ENCODE measurements at places on chromosomes 12 and 14.

DNA sequence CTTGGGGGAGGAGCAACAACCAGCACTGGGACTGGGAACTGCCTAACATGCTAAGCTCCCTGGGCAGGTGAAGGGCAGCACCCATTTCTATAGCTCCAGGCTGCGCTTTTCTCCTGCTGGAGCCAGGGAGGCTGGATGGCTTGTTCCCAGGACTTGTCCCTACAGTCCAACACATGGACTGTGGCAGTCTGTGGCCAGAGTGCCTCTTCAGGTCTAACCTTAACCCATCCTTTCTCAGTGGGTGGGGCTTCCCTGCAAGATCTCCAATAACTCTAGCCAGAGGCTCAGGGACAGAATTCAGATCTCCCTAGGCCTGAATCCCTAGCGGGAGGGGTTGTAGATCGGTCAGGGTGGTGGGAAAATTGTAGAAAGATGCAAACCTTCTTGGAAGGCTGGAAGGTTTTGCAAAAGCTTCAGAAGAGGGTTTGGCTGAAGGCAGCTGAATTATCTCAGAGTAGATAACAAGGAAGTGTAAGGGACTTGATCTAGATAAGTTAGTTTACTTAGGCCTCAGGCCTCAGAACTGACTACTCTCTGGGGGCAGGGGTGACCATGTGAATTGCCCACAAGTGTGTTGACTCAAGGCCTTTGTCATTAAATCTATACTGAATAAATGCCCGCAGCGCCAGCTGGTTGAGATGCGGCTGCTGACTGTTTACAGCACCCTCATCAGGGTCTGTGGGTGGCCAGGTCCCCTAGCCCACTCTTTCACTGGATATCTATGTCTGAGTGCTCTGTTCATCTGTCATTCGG lies 60.7 kb downstream of the SSPN start:
- DNase-seq: no peak

GRCh38 chr14:53380867-53381225 lies 227.7 kb upstream of the DDHD1 start:
- no peak for DNase-seq

GRCh38 chr14:34628681-34629135 lies 1.2 kb downstream of the SNX6 start:
- no peak for DNase-seq

DNA sequence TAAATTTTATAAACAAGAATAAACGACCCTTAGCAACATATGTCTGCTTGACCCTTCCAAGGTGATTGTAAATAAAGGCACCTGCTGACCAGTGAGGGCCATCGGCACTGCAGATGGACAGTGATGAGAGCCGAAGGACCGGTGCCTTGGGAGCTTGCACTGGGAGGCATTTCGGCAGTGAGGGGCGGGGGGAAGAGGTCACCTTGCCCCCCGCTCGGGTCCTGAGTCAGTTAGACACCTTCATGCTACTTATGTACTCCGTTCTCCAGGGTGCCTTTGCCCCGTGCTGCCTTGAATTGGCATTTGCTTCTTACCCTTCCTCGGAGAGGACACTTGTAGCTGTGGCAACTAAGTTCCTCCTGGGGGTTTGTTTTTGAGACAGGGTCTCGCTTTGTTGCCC lies 23.0 kb downstream of the MMAB start:
- DNase-seq: no peak

- DNase-seq: no peak
Measured at GRCh38 chr12:50803230-50803875, 39.4 kb upstream of the TMPRSS12 start.

- DNase-seq: no peak
Measured at GRCh38 chr12:96578526-96579125, 89.2 kb downstream of the CFAP54 start.

All from esophagus squamous epithelium (tissue), 5 donors.